ENCODE measurements at places on chromosomes 6 and 20. TPM values are rescaled to one million over a fixed set of nuclear protein-coding genes. Genes with fewer than 3 reads are reported as not detected.

Gene LY6G5C
- not detected for total RNA-seq

- no peaks in the 10 kb centered on the region for H3K36me3 ChIP-seq
- no peaks in the 10 kb centered on the region for H3K27me3 ChIP-seq
- no peak overlapping the region for H3K4me3 ChIP-seq
- H3K27ac ChIP-seq = no peak overlapping the region
Measured at GRCh38 chr6:101150226-101150625, 243.3 kb upstream of the GRIK2 start.

DNA sequence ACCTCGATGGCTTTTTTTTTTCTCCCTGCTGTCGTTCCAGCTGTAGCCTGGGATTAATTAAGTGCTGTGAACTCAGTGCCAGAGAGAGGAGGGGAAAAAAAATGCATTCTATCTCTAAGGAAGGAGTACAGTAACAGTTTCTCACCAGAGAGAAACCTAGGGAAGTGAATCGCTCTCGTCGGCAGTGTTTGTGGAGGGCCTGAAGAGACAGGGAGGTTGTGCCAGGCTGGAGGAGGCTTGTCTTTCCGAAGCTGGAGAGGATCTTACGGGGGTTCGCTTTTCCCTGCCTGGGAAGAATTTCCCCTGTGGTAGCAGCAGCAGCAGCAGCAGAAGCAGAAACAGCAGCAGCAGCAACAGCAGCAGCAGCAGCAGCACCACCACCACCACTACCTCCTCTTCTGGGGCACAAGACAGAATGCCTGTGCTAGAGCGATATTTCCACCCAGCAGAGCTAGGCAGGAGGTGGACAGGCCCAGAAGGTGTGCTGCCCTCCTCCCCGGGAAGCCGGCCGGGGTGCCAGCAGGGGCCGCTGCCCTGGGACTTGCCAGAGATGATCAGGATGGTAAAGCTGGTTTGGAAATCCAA, 186.5 kb downstream of the PDE7B start:
- no peaks in the 10 kb centered on the region for H3K36me3 ChIP-seq
- H3K27me3 ChIP-seq = no peaks in the 10 kb centered on the region
- peak overlapping the region; percentile 42 for H3K4me3 ChIP-seq
- peak overlapping the region; percentile 56 for H3K27ac ChIP-seq
- peaks cover 54% of the 10 kb centered on the region for H3K4me1 ChIP-seq

- H3K27ac ChIP-seq = no peak overlapping the region
- H3K4me3 ChIP-seq = no peak overlapping the region
- no peaks in the 10 kb centered on the region for H3K4me1 ChIP-seq
- DNase-seq = no peak
- H3K36me3 ChIP-seq = no peaks in the 10 kb centered on the region
- H3K27me3 ChIP-seq = peaks cover 7% of the 10 kb centered on the region
Measured at GRCh38 chr20:32045999-32046398, 6.0 kb upstream of the HCK start.

DNA sequence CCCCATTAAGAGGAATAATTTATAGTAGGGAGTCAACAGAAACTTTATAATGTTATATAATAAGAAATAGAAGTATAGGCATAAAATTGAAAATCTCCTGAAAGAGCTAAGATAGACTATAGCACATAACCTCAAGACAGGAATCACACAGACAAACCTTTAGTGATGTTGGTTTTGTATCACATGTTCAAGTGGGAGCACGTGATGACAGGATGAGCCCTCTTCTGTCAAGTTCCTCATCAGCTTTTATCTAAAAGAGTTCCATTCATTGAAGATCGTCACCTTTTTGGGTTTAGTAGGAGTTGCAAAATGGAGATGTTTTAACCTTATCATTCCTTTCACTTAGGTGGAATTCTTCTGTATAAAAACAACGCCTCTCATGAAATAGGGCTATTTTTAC, 127.0 kb downstream of the MCHR2 start:
- no peak overlapping the region for H3K4me3 ChIP-seq
- no peaks in the 10 kb centered on the region for H3K4me1 ChIP-seq
- no peak for DNase-seq
- no peak overlapping the region for H3K27ac ChIP-seq

Gene TAF11
- 11.9 TPM for total RNA-seq

- H3K27ac ChIP-seq = no peak overlapping the region
- H3K4me3 ChIP-seq = no peak overlapping the region
- no peaks in the 10 kb centered on the region for H3K4me1 ChIP-seq
- no peaks in the 10 kb centered on the region for H3K36me3 ChIP-seq
- DNase-seq = no peak
Measured at GRCh38 chr20:64189530-64189966, 25.3 kb downstream of the MYT1 start.

Gene DEFB132
- not detected for total RNA-seq

GRCh38 chr6:19301980-19302379, 535.2 kb upstream of the ID4 start:
- no peak overlapping the region for H3K27ac ChIP-seq
- H3K36me3 ChIP-seq = no peaks in the 10 kb centered on the region
- peaks cover 7% of the 10 kb centered on the region for H3K4me1 ChIP-seq
- no peaks in the 10 kb centered on the region for H3K27me3 ChIP-seq

Measured in stomach (tissue), 19 donors.